Karpas-422 (cell line): ENCODE measurements at places on chromosomes 3 and 15.

DNA sequence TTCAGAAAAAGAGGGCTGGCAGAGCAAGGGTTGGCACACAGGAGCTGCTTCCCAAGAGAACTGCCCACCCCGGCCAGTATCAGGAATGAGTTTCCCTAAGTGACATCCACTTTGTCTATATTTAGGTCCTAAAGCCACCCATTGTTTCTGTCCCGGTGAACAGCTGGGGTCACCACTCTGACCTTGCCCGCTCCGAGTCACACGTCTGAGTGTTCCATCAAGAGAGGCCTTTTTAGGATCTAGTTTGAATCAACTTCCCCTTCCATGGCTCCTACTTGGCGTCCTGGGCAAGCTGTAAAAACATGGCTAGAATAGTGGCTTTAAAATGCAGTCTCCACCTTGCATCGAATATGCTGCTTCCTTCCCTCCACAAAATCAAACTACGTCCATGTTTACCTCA, 109.6 kb upstream of the ARHGEF3 start:
- no peak for DNase-seq

DNA sequence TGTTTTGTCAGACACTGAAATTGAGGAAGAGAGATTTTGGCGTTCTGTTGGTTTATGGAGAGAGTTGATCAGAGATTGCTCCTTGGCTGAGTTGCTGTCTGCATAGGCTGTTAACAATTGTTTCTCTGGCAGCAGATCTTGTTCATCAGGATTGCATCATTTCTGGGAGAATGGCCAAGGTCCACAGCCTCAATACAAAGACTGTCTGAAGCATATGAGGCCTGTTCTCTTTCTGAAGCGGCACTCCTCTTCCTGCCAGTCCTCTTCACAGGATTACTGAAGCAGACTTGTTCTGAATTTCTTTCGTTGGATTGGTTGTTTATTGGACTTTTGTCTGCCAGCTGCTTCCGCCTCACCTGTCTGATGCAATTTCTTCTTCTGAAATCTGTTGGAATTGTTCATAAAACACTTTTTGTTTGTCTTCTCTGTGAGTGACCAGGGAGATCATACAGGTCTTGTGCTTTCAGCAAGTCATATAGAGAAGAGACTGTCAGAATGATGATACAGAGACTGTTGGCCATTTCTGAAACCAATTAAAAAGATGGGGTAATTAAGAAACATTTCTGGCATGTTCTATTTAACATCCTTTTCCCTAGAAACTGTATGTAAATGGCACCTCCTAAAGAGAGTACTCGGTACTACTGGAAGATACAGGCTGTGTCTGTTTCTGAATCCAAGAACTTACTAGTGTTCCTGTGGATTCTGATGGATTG, 25.5 kb downstream of the SETD5 start:
- DNase-seq, result no peak

GRCh38 chr3:40504636-40505430, 1.0 kb upstream of the ZNF620 start:
- DNase-seq, result no peak

GRCh38 chr15:94845390-94845716, 614.0 kb downstream of the MCTP2 start:
- no peak for DNase-seq

DNA sequence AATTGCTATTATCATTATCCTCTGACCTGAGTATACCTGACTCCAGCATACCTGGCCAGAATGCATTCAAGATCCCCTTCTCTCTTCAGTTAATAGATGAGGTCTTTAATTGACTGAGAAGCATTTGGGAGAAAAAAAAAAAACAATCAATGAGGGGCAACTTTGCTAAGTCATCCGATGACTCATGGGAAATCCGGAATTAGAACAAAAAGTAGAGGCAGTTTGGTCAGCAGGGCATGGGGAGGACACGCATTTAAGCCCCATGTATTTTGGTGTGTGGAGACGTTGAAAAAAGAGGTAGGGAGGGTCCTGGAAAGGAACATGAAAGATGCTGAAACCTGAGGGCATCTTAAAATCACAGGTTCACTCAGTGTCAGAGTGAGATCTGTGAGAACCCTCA, 256.2 kb downstream of the RORA start:
- no peak for DNase-seq

DNA sequence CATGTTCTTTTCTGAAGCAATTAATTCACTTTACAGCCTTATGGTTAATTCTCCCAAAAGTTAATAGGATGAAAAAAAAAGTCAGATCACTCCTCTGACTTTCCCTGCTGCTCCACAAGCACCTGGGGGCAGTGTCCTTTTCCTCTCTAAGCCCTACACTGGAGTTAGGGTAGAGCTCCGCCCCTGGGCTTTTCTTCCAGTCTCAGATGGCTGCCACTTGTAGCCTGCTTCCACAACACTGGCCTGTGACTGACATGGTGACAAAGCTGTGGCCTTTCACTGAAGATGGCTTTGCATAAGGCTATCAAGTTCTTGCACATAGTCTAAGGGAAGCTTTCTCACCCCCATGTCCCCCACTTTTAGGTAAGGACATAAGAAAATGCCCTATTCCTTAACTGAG, 1.3 kb upstream of the MON1A start:
- DNase-seq, result peak; percentile 73

DNA sequence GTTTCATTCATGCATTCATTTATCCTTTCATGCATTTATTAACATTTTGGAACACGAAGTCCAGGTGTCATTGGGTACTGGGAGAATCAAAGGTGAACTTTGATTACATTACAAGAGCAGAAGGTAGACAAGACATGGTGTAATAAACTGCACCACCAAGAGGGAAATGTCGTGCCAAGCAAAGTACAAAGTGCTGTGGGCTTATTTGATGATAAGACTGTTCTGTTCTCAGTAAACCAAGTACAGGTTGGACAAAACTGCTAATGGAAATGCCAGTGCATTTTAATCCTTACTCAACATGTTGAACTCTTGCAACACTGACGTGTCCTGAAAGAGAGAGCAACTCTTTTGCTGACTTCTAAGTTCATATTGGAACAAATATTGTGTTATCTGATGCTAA, 69.4 kb downstream of the MME start:
- DNase-seq, result no peak

DNA sequence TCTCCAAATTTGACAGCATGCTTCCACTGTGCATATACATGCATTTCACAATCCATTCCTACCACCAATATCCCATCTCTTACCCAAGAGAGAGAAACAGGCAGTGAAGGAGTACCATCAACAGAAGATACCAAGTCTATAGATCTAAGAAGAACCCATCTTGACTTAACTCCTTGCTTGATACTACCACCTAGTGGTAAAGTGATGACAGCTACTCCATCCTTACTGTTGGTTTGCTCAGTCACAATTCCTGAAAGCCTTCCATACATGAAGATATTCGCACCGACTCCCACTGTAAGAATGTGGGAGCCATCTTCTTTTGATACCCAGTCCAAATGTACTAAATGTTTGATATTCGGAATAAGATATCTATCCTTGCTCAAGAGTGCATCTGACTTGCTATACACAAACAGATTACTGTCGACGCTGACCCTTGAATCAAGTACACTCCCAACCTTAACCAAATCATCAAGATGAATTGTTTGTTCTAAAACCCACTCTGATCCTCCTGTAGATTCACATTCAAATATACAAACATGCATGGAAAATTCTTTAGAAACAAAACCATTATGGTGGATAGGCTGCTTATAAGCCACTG, 123.1 kb downstream of the DMXL2 start:
- peak; percentile 67 for DNase-seq

DNA sequence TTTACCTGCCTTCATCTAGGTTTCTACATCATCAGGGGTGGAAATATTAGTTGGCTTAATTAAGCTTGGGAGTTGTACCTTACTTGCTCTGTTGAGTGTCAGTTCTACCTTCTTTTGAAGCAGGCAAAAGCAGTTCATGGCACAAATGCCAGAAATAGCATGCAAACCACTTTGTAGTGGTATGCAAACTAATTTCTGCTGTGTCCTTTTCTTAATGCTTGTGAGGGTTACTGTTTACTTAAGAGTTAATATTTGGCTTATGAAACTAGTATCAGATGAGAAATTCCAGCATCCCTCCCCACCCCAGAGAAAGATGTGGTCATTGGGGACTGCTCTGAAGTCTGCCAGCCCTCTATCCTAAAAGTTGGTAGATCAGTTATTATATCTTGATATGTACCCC, 7.1 kb downstream of the ATP2C1 start:
- DNase-seq, result peak; percentile 62

GRCh38 chr3:184377882-184378445, at the start of gene THPO:
Gene THPO (minus strand): TSS chr3:184378207. CDS start chr3:184376259, 1,948 bp downstream.
- DNase-seq, result peak; percentile 95

DNA sequence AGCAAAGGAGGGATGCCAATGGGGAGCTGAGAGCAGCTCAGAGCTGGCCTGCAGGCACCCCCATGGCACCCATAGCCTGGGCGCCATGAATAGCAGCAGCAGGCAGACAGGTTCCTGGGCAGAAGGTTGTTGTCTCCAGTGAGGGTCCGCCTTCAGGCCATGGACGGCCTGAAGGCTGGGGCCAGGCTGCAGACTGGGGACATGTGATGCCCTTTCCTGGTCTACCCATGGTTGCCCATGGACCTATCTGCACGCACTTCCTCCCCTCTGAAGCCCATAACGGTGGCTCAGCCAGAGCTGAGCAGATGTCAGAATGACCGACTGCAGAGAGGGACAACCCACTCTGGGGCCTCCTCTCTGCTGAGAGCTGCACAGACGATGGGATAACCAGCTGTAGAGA, 256.8 kb downstream of the PLOD2 start:
- DNase-seq, result no peak

GRCh38 chr15:56468401-56468800, 3.5 kb upstream of the MNS1 start:
- DNase-seq, result peak; percentile 78

GRCh38 chr3:87298111-87298718, 21.8 kb upstream of the POU1F1 start:
- DNase-seq, result peak; percentile 62

- no peak for DNase-seq
Measured at GRCh38 chr3:128041344-128041743, 10.9 kb upstream of the SEC61A1 start.

GRCh38 chr15:72341361-72341760, 21.4 kb upstream of the CELF6 start:
- no peak for DNase-seq

DNA sequence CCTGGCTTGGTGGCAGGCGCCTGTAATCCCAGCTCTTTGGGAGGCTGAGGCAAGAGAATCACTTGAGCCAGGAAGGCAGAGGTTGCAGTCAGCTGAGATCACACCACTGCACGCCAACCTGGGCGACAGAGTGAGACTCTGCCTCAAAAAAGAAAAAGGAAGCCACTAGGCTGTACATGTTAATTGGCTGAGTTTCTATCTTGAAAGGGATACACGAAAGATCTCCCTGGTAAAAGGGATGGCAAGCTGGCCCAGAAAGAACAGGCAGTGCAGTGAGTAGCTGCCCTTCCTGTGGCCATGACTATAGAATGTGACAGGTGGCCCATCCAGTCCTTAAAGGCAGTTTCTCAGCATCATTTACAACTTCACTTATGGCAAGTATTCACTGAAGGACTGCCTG, 12.3 kb downstream of the LRIG1 start:
- DNase-seq, result no peak

DNA sequence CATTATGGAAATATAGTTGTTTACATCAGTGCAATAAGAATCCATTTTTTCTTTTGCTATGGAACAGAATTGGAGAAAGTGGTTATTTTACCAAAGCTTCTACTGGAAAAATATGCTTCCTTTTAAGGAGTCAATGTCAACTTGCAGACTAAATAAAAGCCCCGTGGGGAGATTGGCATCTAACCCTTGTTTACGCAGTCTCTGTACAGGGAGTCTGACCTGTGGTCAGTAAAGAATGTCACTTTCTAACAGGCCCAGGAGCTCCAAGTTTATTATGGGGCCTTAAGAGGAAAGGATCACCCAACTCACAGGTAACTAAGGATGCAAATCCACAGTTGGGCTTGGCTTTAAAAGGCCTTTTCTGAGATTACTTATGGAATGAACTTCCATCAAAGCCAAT, 1751.2 kb downstream of the SI start:
- no peak for DNase-seq

DNA sequence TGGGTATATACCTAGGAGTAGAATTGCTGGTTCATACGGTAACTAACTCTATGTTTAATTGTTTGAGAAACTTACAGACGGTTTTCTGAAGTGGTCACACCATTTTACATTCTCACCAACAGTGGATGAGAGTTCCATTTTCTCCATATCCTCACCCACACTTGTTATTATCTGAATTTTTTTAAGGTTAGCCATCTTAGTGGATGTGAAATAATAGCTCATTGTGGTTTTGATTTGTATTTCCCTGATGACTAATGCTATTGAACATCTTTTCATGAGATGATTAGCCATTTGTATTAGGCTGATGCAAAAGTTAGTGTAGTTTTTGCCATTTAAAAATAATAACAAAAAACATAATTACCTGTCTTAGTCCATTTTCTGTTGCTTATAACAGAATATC, 18.6 kb downstream of the CSTA start:
- no peak for DNase-seq

DNA sequence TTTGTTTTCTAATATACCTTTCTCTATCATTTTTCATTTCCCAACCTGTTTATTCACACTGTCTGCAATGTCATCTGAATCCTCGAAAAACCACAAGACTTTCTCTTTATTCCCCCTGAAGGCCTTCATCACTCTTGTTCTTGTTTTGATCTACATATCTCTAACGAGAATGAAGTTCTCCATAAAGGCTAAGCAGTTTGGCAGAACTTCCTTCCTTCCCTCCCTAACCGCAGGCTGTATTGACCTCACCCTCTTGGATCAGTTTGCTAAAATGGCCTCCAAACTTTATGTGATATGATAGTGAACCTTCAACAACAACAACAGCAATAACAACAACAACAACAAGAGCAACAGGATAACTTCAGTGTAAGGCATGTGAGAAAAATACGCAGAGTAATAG, 392.8 kb downstream of the TIGIT start:
- no peak for DNase-seq

DNA sequence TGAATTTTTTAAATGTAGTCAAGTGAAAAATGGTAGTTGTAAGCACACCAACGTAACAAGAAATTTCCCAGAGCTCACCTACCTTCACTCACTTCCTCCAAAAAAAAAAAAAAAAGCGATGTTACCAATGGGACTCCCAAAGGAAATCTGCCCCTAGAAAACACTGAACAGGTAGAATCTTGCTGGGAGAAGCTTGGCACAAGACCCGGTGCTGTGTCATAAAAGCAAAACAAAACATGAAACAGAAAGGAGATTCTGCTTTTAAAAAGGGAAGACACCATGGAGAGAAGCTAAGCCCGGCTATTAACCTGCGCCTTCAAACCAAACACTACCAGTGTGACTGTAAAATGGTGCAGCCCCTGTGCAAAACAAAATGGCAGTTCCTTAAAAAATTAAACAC, 40.5 kb downstream of the PGPEP1L start:
- no peak for DNase-seq

GRCh38 chr15:46703871-46704637, 1013.3 kb upstream of the SEMA6D start:
- no peak for DNase-seq
